Foreskin fibroblast (primary cell): ENCODE measurements at places on chromosomes 5 and 9.

- DNase-seq = no peak
Measured at GRCh38 chr9:21265421-21266189, 25.8 kb upstream of the IFNA14 start.

DNA sequence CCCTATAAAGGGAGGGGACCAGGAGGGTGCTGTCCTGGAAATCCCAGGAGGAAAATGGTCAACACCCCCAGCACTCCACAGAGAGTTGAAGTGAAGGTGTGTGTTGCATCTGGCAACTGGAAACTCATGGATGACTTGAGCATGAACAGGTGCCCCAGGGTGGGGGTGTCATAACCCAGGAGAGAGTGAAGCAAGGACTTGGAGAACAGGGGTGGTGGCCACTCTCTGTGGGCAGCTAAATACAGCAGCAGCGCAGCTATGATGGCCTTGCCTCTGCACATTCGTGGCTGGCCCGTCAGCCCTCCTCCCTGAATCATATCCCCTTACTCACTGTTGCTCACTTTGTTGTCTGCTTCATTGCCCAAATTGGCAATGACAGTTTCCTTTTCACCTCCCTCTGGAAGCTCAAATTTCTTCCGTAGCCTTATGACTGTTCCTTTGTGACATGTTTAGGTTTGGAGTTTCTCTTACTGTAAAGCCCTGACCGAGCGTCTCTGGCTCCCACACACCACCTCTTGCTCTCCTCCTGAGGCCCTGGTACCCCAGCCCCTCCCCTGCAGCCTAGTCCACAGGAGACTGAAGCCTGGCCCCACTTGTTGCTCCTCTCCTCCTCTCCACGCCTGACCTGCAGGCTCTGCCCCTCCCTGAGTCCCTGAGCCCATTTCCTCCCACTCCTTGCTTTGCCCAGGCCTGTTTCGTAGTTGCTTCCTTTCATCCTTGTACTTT, 185.8 kb downstream of the CD180 start:
- peak; percentile 94 for DNase-seq

- no peak for DNase-seq
Measured at GRCh38 chr9:106035806-106036205, 341.5 kb downstream of the TMEM38B start.

DNA sequence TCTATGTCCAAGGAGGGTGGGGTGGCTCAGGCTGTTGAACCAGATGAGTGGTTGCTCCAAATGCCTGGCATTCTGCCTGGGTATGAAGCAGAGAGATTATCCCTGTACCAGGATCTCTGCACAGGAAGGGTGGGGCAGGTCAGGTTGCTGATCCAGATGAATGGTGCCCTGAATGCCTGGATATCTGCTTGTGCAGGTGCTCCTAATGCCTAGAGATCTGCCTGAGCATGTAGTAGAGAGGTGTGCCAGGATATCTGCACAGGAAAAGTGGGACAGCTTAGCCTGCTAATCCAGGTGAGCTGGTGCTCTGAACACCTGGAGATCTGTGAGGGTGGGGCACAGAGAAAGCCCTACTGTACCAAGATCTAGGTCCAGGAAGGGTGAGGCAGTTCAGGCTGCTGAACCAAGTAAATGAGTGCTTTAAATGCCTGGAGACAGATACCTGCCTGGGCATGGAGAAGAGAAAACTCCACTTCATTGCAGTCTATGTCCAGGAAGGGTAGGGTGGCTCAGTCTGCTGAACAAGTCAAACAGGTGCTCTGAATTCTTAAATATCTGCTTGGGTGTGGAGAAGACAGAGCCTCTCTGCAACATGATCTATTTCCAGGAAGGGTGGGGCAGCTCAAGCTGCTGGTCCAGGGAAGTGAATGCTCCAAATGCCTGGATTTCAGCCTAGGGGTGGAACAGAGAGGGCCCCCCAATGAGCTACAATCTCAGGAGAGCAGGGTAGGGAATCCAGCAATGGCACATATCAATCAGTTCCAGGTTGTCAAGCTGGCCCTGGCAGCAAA, 189.4 kb upstream of the DMRTA1 start:
- no peak for DNase-seq

DNA sequence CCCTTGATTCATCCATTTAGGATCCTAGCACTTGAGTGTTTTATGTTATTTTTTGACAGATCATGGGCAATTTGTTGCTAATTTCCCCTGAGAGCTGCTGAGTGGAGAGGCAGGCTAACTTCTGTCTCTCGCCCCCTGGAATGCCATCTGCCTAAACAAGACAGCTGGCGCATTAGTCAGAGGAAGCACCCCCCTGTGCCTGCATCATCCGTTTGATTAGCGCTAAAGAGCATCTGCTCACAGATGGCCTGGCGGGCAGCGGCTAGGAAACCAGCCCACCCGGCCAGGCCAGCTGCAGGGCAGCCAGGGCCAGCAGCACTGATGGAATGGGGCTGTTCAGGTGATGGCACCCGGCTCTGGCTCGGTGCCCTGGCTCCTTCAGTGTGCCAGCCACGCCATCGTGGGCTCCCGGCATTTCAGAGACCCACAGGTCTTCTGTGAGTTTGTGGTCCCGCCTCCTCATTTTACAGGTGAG, 22.9 kb upstream of the ASS1 start:
- DNase-seq = peak; percentile 84

- no peak for DNase-seq
Measured at GRCh38 chr5:115423541-115423940, 121.0 kb downstream of the FEM1C start.

GRCh38 chr5:143350751-143351602, 52.5 kb downstream of the NR3C1 start:
- peak; percentile 79 for DNase-seq

DNA sequence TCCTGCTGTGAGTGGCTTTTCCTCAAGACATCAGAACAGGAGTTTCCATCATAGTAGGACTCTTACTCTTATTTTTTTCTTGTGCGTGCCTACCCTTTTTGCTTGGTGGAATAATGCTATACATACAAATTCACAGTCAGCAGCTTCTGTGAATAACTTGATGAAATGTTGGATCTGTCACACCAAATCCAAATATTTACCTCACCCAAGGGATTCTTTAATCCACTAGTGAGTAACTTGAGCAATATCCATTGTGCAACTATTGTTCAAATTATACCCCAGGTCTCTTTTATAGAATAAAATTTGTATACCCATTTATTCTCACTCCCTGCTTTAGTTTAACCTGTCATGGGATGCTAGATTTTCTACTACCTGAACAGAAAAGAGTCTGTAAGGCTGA, 1078.3 kb upstream of the EDIL3 start:
- DNase-seq = no peak

- peak; percentile 88 for DNase-seq
Measured at GRCh38 chr5:119411361-119412278, 40.7 kb upstream of the HSD17B4 start.

- DNase-seq = peak; percentile 47
Measured at GRCh38 chr5:139678751-139679750, 30.9 kb downstream of the CXXC5 start.

DNA sequence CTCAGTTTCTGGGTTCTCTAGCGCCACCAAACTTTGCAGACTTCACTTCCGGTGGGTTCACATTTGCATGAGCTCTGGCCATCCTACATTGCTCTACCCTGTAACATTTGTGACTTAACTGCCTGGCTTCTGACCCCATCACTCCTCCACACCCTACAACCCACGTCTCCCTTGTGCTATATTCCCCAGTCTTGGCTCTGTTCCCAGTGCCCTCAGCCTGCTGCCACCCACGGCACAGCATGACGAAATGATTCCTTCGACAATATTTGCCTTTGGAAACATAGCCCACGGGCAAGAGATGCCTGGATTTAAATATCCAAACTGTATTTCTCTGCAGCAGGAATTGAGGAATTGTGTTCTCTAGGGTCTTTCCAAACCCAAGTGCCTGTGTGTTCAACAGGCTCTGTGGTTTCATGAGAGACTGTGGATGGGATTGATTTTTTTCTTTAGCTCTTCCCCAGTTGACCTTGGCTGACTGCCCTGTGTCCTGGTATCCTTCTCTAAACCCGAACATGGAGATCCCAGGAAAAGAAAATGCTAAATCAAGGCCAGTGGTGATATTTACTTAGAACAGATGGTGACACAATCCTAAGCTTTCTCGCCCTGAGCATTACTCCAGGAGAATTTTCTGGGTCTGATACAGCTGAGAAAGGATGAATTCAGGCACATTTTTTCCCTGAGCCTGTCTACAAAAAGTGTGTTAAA, 44.4 kb upstream of the GRIA1 start:
- DNase-seq = peak; percentile 66

GRCh38 chr5:146745931-146746577, 132.5 kb downstream of the PPP2R2B start:
- no peak for DNase-seq

- DNase-seq = peak; percentile 91
Measured at GRCh38 chr5:145775893-145776444, 59.2 kb downstream of the PRELID2 start.

GRCh38 chr5:172414531-172415361, 39.6 kb downstream of the SH3PXD2B start:
- DNase-seq = peak; percentile 80

DNA sequence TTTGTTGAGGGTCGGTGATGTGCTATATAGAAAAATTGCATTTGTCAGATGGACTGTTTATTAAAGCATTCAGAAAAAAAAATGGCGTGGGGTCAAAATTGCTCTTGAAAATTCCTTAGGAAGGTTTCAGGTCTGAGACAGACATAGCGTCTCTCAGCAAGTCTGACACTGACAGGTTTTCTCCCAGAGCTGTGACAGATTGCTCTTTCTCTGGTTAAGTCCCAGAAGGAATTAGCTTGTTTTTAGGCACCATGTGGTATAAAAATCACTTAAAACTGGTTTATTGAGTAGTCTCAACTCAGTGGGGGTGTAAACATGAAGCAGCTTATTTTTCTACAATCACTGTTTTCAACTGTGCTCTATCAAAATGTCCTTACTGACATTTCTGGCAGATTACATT, 1379.8 kb downstream of the MAT2B start:
- no peak for DNase-seq

DNA sequence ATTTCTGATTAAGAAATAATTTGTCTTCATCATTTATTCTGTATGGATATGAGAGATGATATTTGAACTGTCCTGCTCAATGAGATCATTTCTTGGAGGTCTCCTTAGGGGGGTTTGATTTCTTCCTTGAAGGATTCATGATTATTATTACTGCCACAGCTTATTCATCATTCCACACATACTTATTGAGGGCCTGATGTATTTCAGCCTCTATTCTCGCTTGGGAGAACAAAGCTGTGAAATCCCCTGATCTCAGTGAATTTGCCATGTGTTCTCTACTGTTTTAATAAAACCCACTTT, 36.9 kb downstream of the PARP8 start:
- DNase-seq = no peak

GRCh38 chr5:107808671-107809137, 138.0 kb upstream of the EFNA5 start:
- no peak for DNase-seq

GRCh38 chr9:134213508-134213850, 49.1 kb upstream of the RNU6ATAC start:
- no peak for DNase-seq

DNA sequence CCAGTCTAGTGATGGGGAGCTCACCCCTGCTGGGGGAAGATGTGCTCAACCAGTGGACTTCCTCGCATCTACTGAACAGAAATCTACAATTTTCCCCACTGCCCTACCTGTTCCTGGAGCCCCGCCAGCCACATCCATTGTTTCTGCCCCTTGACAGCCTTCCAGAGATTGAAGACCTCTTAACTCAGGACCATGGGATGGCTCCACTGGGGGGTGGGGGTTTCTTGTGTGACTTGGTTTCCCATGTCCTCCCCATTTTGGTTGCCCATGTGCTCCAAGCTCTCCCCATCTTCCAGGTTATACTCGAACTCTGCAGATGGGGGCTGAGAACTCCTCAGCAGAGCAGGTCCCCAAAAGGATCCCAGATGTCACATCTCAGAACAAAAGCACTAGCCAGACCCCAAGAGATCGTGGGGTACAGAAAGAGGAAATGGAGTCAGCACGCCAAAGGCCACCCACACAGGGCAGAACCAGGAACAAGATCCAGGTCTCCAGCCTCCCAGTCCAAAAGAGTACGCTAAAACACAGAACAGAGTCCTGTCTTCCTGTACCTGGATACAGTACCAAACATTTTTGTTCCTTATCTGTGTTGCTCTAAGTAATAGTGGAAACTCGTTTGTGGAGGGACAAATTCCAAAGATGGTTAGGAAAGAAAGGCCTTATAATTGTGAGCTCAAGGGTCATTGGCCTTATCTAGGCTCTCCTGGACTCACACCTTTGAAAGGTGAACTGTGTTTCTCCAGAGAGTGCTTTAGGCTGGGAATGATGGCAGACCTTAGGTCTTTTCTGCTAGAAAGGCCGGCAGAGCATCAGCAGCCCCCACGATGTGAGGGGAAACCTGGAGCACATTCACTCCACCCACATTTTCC, 15.8 kb downstream of the CORO2A start:
- DNase-seq = no peak

- DNase-seq = no peak
Measured at GRCh38 chr5:127024821-127025220, 5.5 kb downstream of the MARCHF3 start.

DNA sequence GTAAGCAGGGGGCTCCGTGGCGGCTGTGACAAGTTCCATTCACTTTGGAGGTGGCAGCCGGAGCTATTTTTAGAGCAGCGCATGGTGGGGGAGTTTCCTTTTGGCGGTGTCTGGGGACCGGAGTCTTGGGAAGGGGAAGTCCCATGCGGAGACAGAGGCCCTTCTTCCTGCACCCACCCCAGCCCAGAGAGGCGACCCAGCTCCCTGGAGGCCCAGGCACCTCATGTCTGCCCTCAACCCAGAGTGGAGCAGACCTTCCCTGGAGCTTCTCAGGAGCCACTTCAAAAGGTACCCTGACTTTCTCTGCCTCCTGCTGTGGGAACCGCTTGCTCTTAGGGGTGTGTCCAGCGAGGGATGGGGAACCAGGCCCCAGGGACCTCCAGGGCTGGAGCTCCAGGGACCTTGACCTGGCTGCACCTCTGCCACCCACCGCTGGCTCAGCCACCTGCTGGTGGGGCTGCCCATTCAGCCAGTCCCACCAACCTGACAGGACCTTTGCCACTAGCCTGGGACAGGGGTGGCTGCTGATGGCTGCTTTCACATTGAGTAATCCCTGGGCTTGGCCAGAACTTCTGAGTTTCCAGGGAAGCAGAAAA, 34.1 kb downstream of the NEK6 start:
- no peak for DNase-seq
